ENCODE measurements at places on chromosomes 12 and 14.
A peak's percentile ranks its signal among the peaks of the same experiment; 100 is the strongest.

DNA sequence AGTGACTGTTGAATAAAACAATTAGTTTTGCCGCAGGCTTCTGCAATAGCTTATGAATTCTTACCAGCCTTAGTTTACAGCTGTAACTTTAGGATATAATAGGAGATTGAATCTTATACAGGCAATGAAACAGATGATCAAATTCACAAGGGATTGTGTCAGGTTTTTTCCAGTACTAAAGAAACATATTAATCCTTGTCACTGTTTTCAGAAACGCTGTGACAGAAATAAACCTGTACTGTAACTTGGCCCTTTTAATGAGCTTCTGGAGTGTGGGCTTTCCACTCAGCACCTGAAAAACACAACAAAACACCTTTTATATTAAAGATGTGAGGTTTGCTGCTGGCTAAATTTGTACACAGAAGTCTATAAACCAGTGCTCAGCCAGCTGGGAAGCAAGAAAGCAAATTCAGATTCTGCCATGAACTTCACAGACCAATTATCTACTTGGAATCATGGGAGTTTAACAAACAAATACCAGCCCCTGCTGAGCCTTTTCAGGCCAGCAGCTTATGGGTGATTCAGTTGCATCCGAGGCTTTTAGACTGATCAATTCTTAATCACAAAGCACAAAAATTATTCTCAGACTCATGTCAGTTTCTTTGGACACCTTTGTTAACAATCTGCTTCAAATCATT is 109.5 kb downstream of the FOXG1 start:
- DNase-seq = no peak

- no peak for DNase-seq
Observed at GRCh38 chr12:120990487-120991055, 12.2 kb downstream of the HNF1A start.

- no peak for DNase-seq
Observed at GRCh38 chr12:130117701-130118100, 44.6 kb upstream of the FZD10 start.

- DNase-seq = peak; percentile 57
Observed at GRCh38 chr12:53231921-53232645, at the start of gene RARG. Gene RARG, minus strand, starts transcription at chr12:53232209. Its CDS starts 4,664 bp downstream, at chr12:53227545.

DNA sequence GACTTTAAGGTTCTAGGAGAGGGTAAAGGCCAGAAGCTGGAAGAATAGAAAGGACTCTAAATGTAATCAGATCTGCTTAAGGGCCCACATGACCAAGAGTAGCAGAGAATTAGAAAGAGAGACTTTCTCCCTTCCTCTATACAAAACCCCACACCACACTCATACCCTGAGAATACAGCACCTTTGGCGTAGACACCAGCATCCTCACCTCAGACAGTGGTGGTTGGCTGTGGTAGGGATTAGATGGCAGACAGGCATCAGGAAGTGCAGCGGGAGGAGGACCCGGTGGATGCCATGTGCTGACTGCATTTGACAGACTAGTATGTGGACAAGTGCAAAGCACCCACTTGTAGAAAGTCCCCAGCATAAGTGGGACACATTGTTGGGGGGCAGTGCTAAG is 98.3 kb upstream of the AMIGO2 start:
- DNase-seq = no peak

DNA sequence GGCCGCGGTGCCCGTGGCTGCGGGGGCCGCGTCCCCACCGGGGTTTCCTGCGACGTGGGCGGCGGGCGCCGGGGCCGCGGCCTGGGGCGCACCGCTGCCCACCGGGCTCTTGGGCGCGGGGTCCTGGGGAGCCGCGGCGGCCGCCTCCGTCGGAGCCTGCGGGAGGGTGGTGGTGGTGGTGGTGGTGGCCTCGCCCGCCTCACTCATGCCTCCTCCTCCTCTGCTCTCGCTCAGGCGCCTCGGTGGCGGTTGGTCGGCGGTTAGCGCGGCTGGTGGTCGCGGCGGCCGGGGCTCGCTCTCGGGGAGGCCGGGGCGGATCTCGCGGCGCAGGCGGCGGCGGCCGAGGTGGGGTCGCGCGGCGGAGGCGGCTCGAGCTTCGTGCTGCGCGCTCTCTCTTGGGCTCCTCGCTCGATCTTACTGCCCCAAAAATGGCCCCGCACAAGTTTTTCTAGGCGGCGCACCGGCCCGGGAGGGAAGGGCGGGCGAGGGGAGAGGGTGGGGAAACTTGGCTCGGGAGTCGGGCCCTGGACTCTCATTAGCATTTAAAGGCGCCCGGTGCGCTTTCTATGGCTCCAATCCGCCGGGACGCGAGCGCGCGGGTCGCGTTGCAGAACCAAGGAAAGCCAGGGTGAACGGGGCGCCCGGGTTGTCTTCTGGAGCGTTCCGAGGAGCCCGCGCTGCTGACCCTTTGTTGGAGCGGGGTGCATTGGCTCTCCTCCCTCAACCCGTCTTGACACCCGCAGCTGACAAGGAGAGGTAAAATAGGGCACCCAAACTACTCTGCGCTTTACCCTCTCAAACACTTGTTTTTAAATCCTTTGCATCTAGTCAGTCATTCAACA is at the start of gene YBX3:
TSS of gene YBX3 (minus strand) at position 419 of the 842 bp plus-strand sequence. CDS start at position 207, 212 bp downstream.
- peak; percentile 68 for DNase-seq

- no peak for DNase-seq
Observed at GRCh38 chr14:54174457-54174856, 217.8 kb upstream of the BMP4 start.

GRCh38 chr14:60266021-60266937 is 17.3 kb downstream of the PPM1A start:
- DNase-seq = no peak

GRCh38 chr14:74018174-74018585 is 908 bp downstream of the ENTPD5 start:
- no peak for DNase-seq

DNA sequence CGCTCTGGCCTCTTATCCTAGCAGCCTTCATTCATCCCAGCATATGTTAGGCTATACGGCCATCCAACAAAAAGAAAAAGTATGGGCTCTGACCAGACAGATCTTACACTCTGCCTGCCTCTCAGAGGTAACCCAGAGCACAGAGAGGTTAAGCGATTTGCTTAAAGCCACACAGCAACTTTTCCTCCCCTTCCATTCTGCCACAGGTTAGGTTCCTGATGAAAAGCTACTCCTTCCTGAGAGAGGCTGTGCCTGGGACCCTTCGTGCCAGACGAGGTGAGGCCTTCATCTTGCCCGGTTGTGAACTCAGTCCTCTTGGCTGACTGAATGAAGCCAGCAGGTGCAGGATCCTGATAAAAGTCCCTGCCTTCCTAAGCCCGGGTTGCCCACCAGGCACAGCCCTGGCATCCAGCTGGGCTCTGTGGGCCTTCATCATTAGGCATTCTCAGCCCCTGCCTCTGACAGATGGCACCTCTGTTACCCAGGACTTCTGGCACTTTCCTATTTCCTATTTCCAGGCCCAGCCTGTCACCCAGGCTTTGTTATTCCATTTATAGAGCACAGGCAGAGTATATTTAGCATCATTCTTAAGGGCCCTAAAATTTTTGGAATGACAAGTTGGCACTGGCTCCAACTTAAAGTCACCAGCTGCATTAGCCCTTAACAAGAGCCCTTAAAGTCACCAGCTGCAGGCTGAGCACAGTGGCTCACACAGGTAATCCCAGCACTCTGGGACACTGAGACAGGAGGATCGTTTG is 12.8 kb downstream of the SOAT2 start:
- DNase-seq = no peak

Data from GM12891 (cell line).